Activated naive CD8-positive, alpha-beta T cell treated with anti-CD3 and anti-CD28 coated beads, Interleukin-2, amount 50 U/mL, for 24 hours (primary cell): ENCODE measurements at places on chromosomes 4 and X.

DNA sequence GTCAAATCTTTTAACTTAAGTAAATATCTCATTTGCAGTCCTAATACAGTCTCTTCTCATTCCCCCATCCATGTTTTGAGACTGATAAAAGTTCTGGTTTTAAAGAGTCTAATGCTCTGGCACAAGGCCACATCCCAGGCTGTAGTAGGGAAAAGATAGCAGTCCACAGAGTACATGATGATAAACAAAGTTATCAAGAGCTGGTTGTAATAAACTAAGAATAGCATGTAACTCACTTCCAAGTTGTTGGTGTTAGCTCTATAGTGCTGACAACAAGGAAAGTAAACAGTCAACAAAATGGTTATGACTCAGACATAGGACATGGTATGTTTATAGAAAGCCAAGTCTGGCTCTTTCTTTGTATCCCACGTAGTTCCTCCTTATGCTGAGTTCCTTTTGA is 21.8 kb upstream of the AREG start:
- DNase-seq, result no peak

- no peak for DNase-seq
Observed at GRCh38 chr4:160350944-160351343, 1248.1 kb downstream of the RAPGEF2 start.

DNA sequence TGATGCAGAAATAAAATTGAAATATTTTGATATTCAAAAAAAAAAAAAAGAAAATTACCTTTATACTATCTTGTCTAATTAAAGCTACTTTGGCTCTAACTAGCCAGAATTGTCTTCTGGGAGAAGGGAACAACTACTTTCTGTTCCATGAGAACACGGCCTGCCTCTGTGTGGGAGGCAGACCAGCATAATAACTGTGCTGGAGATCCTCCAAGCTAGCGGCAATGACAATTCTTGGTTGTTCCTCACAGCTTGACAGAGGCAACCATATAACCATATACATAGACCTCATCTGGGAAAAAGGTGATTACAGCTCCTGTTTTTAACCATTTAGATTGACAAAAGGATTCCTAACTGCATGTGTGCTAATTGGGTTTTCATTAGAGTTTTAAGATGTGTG is 95.7 kb downstream of the RBMX2 start:
- DNase-seq, result no peak

DNA sequence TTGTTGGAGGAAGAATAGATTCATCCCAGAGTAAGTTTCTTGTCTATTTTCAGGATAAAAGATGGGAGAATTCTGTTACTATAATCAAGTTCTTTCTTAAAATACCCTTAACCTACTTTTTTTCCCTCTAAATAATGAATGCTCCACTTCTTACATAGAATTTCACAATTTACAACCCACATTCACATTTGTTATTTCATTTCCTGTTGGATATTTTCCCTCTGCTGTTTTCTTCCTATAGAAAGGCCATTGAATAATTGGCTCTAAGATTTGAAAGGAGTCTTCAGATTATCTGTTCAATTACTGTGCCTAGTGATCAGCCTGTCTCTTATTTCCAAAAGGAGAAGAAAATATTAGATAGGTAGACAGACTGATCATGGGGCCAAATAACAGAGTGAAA is 79.7 kb downstream of the CPE start:
- DNase-seq, result no peak

- DNase-seq, result no peak
Observed at GRCh38 chr4:6591313-6591712, 16.3 kb downstream of the MAN2B2 start.

DNA sequence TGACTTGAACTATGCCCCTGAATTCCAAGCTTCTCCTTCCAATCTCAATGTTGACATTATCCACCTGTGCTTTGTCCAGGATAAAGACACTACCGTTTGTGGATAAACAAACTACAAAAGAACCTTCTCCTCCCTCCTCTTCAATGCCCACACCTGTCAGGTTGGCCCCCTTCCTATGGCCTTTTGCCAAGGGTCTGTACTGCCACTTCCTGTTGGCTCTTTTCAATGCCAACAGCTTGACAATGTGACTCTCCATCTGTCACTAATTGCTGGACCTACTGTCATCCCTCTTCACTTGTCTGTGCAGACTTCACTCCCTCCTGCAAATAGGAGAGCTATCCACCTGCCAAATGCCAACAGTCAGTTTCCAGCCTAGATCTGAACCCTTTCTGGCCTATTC is 35.8 kb upstream of the MID1 start:
- DNase-seq, result no peak
